ENCODE measurements at places on chromosomes 11 and 22.

DNA sequence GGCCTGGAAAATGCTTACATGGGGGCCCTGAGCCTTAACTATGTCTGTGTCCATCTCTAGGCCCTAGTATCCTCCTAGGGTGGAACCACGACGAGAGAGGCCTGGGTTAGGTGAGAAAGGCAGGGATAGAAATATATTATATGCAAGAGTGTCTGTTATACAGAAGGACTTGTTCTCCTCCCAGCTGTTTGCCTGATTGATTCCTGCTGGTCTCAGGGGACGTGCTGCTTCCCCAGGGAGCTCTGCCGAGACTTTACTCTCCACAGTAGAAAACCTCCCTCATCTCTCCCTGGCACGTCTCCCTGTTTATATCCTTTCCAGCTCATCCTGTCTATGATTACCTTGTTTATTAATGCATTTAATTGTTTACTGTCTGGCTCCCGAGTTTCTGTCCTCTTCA, 132.6 kb downstream of the MIAT start:
- no peak for DNase-seq

DNA sequence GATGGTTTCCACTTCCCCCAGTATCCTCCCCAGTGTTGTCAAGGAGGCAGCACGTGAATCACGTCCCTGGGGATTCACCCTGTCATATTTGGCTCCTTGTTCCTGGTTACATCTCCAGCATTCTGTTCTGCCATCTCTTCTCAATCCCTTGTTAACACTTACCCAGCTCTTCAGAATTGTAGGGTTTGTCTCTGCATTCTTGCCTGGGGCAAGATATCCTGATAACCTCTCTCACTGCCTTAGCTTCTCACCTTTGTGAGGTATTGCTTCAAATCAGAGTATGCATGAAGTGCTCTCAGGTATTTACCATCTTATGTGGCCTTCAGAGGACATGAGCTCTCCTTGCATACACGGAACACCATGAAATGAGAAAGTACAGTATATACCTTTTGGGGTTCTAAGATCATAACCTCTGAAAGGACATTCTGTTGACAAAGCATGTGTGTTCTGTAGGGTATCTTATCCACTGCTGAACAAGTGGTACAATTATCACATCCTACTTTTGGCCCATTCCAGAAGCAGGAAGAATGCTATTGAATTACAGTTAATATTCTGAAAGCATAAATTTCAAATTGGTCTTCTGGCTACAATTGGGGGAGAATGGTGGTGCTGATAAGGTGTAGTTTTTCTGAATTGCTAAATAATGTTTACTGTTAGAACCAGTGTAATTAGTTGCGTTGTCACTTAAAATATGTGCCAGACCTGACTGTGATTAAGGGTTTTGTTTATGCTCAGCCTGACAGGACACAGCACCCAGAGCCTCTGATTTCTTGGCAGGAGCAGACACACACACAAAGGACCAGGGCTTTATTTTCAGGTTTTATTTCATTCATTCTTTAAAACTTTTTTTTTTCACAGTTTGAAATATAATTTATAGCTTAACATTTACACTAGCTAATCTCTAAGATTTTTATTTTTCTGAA, 32.7 kb downstream of the VSTM5 start:
- no peak for DNase-seq

DNA sequence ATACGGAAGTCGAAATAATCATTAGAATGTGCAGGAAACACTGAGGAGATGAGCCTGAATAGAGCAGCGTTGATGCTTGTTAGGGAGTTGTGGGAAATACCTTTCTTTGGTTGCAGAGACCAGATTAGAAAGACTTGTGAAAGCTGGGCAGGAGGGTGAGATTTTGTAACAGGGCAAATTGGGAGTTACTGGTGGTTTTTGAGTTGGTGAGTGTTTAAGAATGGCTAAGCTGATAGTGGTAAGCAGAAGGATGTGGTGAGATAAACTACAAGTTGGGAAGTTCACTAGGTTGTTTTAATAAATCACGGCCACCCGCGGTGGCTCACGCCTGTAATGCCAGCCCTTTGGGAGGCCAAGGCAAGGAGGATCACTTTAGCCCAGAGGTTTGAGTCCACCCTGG, 34.4 kb downstream of the MCAM start:
- DNase-seq, result no peak

DNA sequence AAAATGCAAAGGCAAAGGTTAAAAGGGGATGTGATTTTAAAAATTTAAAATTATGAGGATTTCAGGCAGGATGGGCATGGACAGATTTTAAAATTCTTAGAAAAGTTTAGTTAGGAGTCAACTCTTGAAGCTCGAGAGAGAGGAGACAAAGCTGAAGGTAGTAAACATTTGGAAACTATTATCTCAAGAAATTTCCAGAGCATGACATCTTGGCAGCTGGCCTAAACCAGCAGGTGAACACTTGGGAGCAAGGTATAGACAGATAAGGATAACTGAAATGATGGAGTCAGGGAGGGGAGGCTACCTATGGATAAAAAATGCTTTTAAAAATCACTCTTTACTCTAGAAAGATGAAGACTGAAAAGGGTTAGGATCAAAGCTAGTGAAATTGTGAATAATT, 13.7 kb downstream of the POU2AF3 start:
- no peak for DNase-seq

GRCh38 chr11:60528465-60528864, 13.3 kb downstream of the MS4A13 start:
- no peak for DNase-seq

- DNase-seq, result no peak
Observed at GRCh38 chr11:56886455-56886854, 102.3 kb upstream of the OR5AK2 start.

- DNase-seq, result no peak
Observed at GRCh38 chr22:24412274-24412673, 15.1 kb upstream of the ADORA2A start.

DNA sequence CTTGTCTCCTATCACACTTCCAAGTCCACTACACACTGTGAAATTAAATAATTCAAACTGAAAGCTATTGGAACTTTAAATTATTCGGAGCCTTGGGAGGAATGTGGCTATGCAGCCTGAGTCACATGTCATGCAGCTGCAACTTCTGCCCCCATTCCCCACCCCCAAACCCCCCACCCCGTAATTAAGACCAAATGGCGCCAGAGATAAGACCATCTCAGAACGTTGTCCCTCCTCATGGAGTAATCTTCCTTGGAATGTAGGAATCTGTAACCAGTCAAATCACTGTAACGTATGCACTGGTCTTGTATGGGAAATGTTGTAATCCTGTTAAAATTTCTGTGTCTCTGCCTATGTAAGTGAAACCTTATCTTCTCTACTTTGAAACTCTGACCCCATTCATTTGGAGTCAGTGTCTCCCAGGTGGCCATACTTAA, 37.0 kb downstream of the GAB2 start:
- DNase-seq, result no peak

DNA sequence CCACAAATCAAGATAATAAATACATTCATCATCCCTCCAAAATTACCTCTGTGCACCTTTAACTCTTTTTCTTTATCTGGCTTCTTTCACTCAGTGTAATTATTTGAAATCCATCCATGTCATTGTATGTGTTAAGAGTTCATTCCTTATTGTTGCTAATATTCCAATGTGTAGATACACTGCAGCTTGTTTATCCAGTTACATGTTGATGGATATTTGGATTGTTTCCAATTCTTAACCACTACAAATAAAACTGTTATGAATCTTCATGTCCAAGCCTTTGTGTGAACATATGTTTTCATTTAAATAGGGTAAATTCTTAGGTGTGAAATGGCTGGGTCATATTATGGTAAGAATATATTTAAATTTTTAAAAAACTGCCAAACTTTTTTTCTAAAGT, 323.3 kb upstream of the NCAM1 start:
- DNase-seq, result no peak

- DNase-seq, result no peak
Observed at GRCh38 chr11:104015649-104016415, 20.6 kb upstream of the DDI1 start.

DNA sequence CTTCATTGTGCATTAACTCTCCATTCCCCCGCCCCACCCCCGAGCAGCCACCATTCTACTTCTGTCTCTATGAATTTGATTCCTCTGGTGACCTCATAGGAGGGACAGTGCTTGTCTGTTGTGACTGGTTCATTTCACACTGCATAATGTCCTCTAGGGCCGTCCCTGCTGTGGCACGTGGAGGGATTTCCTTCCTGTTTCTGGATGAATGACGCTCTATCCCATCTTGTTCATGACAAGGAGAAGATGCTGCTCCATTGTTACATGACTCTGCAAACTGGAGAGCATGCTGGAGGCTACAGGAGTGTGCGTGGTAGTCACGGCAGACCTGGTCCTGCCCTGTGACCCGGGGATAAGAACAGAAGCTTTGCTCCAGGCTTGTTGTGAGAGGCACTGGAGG, 61.3 kb downstream of the RTL6 start:
- DNase-seq, result no peak

GRCh38 chr11:123313262-123313661, 116.8 kb upstream of the GRAMD1B start:
- DNase-seq, result no peak

DNA sequence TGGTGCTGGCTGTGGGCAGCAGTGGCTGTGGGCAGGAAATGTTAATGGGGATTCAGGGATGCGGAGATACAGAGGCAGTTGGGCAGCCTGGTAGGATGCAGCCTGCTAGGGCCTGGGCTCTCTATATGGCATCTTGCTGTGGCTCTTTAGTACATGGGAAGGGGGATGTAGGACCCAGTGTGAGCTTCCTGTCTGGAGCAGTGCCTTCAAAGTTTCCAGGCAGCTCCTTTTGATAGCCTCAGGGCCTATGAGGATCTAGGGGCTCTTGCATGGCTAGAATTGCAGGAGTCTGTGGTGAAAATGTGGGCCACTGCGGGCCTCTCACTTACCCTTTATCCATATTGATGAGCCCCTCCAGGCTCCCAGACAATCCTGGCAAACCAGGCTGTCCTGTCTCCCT, 213.2 kb upstream of the SNX19 start:
- no peak for DNase-seq

- DNase-seq, result no peak
Observed at GRCh38 chr22:47055921-47056320, 293.5 kb downstream of the TBC1D22A start.

GRCh38 chr11:132848336-132848735, 684.0 kb downstream of the OPCML start:
- DNase-seq, result no peak

DNA sequence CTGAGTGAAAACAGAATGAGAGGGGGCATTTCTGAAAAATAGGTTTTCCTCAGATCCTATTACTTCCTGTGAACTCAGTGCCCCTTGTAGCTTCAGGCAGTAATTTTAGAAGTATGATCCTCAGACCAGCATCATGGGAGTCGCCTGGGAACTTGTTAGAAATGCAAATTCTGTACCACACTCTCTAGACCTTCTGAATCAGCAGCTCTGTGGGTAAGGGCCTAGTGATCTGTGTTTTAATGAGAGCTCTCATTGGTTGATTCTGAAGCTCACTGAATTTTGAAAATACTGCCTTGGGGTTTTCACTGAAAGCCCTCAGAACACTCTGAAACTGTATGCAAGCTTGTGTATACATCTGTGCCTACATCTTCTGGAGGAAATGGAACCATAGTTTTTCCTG, 647.2 kb upstream of the ANO5 start:
- no peak for DNase-seq

Data from transverse colon (tissue), 4 donors.